ENCODE measurements at places on chromosomes 7 and 10. TPM values are rescaled to one million over a fixed set of nuclear protein-coding genes. Genes with fewer than 3 reads are reported as not detected.

NT5C3A gene
- total RNA-seq = 45.3 TPM

GRCh38 chr10:68342909-68343516 is 10.3 kb upstream of the PBLD start:
- peaks cover 35% of the 10 kb centered on the region for H3K4me1 ChIP-seq
- peak overlapping the region; percentile 31 for H3K27ac ChIP-seq
- H3K36me3 ChIP-seq = peaks cover 41% of the 10 kb centered on the region
- H3K27me3 ChIP-seq = no peaks in the 10 kb centered on the region
- H3K4me3 ChIP-seq = no peak overlapping the region
- no peak for DNase-seq

GSTO2 gene
- 2.5 TPM for total RNA-seq

ACHE gene
- not detected for total RNA-seq

CPEB3 gene
- total RNA-seq = 1.9 TPM

DNA sequence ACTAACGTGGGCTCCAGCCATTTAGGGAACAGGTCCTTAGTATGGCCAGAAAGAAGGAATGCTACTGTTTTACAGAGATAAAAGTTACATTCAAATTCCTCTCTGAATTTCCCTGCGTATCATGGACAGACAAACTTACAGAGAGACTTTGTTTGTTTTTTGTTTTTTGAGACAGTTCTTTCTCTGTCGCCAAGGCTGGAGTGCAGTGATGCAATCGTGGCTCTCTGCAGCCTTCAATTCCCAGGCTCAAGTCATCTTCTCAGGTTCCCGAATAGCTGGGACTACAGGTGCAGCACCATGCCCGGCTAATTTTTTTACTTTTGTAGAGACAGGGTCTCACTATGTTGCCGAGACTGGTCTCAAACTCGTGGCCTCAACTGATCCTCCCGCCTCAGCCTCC is 64.5 kb upstream of the MPP7 start:
- H3K4me1 ChIP-seq = peaks cover 41% of the 10 kb centered on the region
- peak overlapping the region; percentile 61 for H3K4me3 ChIP-seq
- H3K27ac ChIP-seq = peak overlapping the region; percentile 93
- DNase-seq = no peak

GRCh38 chr10:85921789-85922188 is 444.8 kb downstream of the GRID1 start:
- H3K36me3 ChIP-seq = no peaks in the 10 kb centered on the region
- H3K27me3 ChIP-seq = no peaks in the 10 kb centered on the region
- no peak overlapping the region for H3K4me3 ChIP-seq
- H3K4me1 ChIP-seq = no peaks in the 10 kb centered on the region
- no peak overlapping the region for H3K27ac ChIP-seq

GRCh38 chr7:133339772-133340171 is 86.9 kb downstream of the EXOC4 start:
- H3K27me3 ChIP-seq = no peaks in the 10 kb centered on the region
- H3K27ac ChIP-seq = no peak overlapping the region
- H3K4me1 ChIP-seq = peaks cover 7% of the 10 kb centered on the region
- H3K4me3 ChIP-seq = no peak overlapping the region
- DNase-seq = no peak
- H3K36me3 ChIP-seq = peaks cover 81% of the 10 kb centered on the region

EPHB6 gene
- 10.0 TPM for total RNA-seq

DNA sequence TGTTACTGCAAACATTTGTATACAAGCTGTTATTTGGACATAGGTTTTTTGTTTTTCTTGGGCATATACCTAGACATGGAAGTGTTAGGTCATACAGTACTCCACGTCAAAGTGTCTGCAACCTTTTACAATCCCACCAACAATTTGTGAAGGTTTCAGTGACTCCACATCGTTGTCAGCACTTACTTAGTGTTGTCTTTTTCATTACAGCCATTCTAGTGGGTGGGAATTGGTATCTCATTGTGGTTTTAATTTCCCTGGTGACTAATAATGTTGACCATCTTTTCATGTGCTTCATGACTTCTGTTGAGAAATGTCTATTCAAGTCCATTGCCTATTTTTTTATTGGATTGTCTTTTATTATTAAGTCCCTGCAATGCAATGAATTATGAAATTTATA is 95.0 kb downstream of the UBE3C start:
- no peak for DNase-seq
- no peak overlapping the region for H3K27ac ChIP-seq
- H3K36me3 ChIP-seq = peaks cover 27% of the 10 kb centered on the region
- H3K4me1 ChIP-seq = no peaks in the 10 kb centered on the region
- no peaks in the 10 kb centered on the region for H3K27me3 ChIP-seq

IGF2BP3 gene
- 0.41 TPM for total RNA-seq

GRIFIN gene
- not detected for total RNA-seq

GRCh38 chr7:120373174-120373573 is 100.2 kb downstream of the KCND2 start:
- H3K4me3 ChIP-seq = no peak overlapping the region
- no peaks in the 10 kb centered on the region for H3K36me3 ChIP-seq
- no peak overlapping the region for H3K27ac ChIP-seq
- H3K27me3 ChIP-seq = no peaks in the 10 kb centered on the region

EBF3 gene
- not detected for total RNA-seq

- DNase-seq = no peak
- no peaks in the 10 kb centered on the region for H3K4me1 ChIP-seq
- no peak overlapping the region for H3K27ac ChIP-seq
- H3K27me3 ChIP-seq = no peaks in the 10 kb centered on the region
Observed at GRCh38 chr7:142097571-142097970, 13.9 kb upstream of the MGAM2 start.

DNA sequence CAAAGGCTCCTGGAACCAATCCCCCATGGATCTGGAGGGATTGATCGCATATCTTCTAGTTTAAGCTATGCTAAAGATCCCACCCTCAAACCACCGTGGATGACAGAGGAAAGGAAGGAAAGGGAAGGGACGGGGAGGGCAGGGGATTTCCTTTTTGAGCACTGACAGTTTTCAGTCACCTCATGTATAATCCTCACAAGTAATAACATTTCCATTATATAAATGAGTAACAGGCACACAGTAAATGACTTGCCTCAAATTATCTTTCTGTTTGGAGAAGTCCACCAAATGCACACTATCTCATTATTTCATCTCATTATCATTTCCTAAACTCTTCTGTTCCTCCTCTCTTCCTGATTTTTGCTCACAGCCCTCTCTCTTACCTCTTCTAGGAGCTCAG is 127.1 kb upstream of the AOAH start:
- H3K36me3 ChIP-seq = peaks cover 63% of the 10 kb centered on the region
- H3K27me3 ChIP-seq = no peaks in the 10 kb centered on the region
- DNase-seq = no peak
- H3K27ac ChIP-seq = peak overlapping the region; percentile 2

DNA sequence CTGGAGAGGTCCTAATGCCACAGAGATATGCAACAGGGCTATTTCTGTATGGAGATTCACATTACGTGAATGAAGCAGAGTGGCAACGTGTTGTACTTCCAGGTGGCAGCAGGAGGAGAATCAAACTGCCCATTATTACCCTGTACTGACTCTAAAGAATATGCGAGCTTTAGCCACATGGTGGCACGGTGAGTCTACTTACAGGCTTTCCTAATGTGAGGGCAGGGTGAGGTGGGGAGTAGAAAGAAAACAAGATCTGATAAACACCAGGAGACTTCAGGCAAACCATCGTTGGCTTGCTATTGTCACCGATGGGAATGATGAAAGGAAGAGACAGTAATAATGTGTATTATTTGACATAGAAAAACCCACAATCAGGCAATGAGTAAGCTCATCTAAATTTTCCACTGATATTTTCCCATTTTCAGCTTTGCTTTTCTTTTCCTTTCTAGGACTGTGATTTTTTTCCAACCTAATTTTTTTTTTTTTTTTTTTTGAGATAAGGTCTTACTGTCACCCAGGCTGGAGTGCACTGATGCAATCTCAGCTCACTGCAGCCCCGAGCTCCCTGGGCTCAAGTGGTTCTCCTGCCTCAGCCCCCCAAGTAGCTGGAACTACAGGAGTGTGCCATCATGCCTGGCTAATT is 164.3 kb downstream of the BTAF1 start:
- no peak overlapping the region for H3K4me3 ChIP-seq
- H3K27ac ChIP-seq = no peak overlapping the region
- H3K36me3 ChIP-seq = no peaks in the 10 kb centered on the region
- peak; percentile 37 for DNase-seq
- H3K4me1 ChIP-seq = peaks cover 11% of the 10 kb centered on the region
- H3K27me3 ChIP-seq = no peaks in the 10 kb centered on the region

DNA sequence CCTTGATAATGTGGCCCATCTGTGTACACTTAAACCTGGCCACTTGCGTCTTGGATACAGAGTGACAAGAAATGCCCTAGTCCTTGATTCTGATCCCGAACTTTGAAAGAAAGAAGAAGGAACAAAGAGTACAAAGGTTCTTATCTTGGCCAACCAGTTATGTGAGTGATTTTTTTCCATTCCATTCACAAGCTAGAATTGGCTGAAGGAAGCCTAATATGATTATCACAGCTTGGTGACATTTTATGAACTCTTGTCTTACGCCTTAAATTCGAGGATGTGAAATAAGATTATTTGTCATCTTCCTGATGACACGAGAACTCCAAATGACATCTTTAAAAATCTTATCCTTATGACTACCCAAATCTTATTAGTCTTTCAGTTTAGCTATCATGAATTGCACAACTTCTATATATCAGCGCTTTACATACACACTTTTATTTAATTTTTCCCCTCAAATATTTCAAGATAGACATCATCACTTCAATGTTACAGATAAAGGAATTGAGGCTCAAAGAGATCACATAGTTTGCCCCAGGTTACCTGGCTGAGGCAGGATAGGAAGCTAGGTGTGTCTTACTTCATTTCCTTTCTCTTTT is 13.0 kb upstream of the SP4 start:
- peaks cover 9% of the 10 kb centered on the region for H3K4me1 ChIP-seq
- no peaks in the 10 kb centered on the region for H3K27me3 ChIP-seq
- H3K27ac ChIP-seq = no peak overlapping the region
- H3K36me3 ChIP-seq = no peaks in the 10 kb centered on the region
- no peak overlapping the region for H3K4me3 ChIP-seq

DNA sequence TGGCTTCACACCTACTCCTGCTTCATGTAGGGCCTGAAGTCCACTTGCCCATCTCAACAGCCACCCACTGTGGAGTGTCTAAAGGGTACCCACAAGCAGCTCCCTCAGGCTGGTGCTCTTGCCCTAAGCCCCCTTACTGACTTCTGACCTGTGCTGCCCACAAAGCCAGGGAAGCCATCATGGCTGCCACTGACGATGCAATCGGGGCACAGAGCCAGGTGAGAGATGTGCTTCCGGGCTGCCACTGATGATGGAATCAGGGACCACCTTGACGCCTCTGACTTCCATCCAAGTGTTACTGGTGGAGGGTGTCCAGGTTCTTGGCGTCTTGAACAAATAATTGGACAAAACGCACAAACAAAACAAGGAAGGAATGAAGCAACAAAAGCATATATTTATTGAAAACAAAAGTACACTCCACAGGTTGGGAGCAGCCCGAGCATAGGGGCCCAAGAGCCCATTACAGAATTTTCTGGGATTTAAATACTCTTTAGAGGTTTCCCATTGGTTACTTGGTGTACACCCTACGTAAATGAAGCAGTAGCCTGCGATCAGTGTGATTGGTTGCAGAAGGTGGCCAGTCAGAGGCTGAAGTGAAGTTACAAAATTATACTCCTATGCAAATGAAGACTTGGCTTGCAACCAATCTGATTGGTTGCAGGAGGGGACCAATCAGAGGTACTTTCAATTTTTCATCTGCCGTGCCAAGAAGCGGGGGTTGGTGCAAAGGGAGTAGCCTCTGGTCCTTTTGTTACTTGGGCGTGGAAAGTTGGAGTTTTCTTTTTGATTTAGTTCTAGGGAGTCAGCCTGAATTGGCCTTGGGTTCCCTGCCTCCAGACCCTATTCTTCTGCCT is 4.5 kb downstream of the CPA2 start:
- peaks cover 11% of the 10 kb centered on the region for H3K4me1 ChIP-seq
- H3K27ac ChIP-seq = no peak overlapping the region
- no peak overlapping the region for H3K4me3 ChIP-seq

DNA sequence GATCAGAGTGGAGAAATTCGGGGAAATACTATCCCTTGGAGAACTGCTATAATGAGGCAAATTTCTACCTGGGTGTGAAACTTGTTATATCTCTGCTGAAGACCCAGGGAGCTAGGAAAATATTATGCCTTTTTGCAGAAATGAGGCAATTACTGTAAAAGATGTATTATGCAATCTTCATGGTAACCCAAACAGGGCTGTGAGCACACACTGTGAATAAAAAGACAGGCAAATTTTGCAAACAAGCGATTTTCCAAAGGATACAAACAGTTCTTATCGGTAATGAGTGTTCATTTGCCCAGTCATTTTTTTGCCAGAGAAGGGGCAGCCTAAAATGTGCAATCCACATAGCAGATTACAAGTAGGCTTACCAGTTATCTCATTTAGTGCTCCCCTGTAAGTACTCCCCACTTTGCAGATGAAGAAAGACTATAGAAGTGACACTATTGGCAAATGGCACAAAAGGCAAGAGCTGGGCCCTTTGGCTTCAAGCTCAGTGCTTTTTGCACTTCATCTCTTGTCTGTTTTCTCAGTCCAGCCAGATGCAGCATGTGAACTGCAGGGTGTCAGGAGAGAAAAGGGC is 205.8 kb downstream of the HECW1 start:
- no peaks in the 10 kb centered on the region for H3K36me3 ChIP-seq
- H3K4me1 ChIP-seq = peaks cover 16% of the 10 kb centered on the region
- no peak overlapping the region for H3K4me3 ChIP-seq

CABCOCO1 gene
- total RNA-seq = not detected

GPER1 gene
- total RNA-seq = 0.14 TPM

- peaks cover 53% of the 10 kb centered on the region for H3K27me3 ChIP-seq
- H3K4me3 ChIP-seq = peak within 1 kb of the TSS; percentile 76
- peaks cover 26% of the 10 kb centered on the region for H3K4me1 ChIP-seq
Observed at GRCh38 chr7:80134536-80135308, at the start of gene GNAI1. TSS of gene GNAI1 (plus strand) at chr7:80134831. CDS start at chr7:80135161, 330 bp downstream.

GRCh38 chr7:140402178-140402835 is 1.6 kb upstream of the RAB19 start:
- peaks cover 36% of the 10 kb centered on the region for H3K4me1 ChIP-seq
- H3K27ac ChIP-seq = peak overlapping the region; percentile 67
- H3K4me3 ChIP-seq = peak overlapping the region; percentile 8

- no peak for DNase-seq
- no peak overlapping the region for H3K4me3 ChIP-seq
Observed at GRCh38 chr10:50522908-50523307, 100.8 kb downstream of the SGMS1 start.

DNA sequence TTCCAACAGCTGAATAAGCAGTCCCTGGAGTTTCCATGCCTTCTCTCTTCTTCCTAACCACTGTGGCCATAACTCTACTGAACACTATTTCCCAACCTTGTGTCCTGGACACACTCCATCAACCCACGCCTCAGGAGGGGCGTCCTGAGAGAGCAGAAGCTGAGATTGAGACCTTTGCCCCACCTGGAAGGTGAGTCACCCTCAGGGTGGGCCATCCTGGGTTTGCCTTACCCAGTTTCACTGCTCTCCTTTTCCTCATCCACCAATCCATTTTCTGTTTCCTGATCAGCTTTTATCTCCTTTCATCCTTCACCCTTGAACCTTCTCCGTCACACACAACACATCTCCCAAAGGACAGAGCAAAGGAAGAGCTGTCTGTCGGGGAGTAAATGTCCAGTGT is 91.4 kb downstream of the TMEM130 start:
- no peaks in the 10 kb centered on the region for H3K36me3 ChIP-seq
- no peak overlapping the region for H3K4me3 ChIP-seq
- DNase-seq = no peak
- peaks cover 14% of the 10 kb centered on the region for H3K27me3 ChIP-seq
- no peak overlapping the region for H3K27ac ChIP-seq
- no peaks in the 10 kb centered on the region for H3K4me1 ChIP-seq

TMEM60 gene
- total RNA-seq = 9.2 TPM

- H3K4me1 ChIP-seq = peaks cover 30% of the 10 kb centered on the region
- H3K27me3 ChIP-seq = no peaks in the 10 kb centered on the region
- no peak overlapping the region for H3K4me3 ChIP-seq
- DNase-seq = no peak
- no peaks in the 10 kb centered on the region for H3K36me3 ChIP-seq
- no peak overlapping the region for H3K27ac ChIP-seq
Observed at GRCh38 chr10:102629661-102630614, 14.3 kb upstream of the TRIM8 start.
